ENCODE measurements at places on chromosomes 2 and 18.

DNA sequence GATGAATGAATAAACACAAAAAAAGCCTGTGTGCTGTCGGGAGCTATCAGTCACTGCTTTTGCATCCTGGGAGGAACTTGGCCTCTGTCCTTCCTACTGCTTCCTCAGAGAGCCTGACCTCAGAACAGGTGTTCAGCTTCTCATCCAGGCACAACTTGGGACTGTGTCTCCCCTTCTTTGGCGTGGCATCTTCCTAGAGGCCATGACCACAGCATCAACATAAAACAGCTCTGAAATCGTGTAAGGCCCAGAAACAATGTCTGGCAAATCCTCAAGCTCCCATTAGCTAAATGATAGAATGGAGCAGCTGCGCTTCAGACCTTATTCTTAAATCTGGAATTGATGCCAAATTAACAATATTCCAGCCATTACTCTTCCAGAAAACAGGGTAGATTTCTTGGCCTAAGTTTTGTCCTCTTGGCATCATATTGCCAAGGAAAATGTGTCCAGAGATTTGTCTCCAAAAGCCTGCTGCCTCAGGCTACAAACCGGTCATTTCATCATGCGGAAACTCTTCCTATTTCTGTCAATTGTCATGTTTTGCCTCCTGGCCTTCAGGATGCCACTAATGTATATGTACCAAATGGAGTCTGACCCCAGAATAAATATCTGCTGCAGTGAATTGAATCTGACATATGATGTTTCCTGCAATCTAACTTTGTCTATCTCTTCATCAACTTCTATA is 53.2 kb upstream of the RAB27B start:
- no peak for DNase-seq

GRCh38 chr2:222862909-222863544 is 2.2 kb downstream of the ACSL3 start:
- no peak for DNase-seq

DNA sequence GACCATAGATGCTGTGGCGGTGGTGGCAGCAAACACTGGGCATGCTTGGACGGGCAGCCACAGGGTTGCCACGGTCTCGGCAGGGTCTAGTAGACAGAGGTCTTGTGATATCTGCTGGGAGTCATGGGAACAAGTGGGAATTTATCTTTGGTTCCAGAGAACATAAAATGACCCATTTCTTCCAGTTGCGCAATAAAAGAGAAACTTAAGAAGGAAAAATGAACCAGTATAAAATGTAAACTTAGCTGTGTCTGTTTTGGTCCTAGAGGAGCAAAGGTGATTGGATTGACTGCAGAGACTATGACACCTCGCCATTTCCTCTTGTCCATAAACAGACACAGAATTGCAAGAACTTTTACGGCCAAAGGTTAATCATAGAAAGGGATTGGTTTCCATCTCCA is 132.6 kb upstream of the RBBP8 start:
- no peak for DNase-seq

DNA sequence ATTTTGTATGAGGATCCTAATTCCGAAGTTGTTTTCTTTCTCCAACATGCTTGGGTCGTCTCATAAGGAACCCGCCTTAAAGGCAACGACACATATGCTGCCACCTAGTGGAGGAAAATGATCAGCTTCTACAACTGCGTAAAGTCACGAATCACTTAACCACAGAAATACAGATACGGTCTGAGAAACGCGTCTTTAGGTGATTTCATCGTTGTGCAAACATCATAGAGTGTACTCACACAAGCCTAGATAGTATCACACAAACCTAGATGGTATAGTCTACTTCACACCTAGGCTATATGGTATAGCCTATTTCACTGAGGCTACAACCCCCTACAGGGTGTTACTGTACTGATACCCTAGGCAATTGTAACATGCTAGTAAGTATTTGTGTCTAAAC is 13.1 kb downstream of the GNLY start:
- peak; percentile 27 for DNase-seq

Measured in T follicular helper cell (primary cell).